Activated T-helper 1 cell treated with anti-CD3 and anti-CD28 coated beads, Interleukin-2, amount 50 U/mL, for 16 hours (primary cell): ENCODE measurements at places on chromosomes 11 and 22.

GRCh38 chr11:46696212-46696558, 4.2 kb downstream of the ARHGAP1 start:
- DNase-seq = no peak

DNA sequence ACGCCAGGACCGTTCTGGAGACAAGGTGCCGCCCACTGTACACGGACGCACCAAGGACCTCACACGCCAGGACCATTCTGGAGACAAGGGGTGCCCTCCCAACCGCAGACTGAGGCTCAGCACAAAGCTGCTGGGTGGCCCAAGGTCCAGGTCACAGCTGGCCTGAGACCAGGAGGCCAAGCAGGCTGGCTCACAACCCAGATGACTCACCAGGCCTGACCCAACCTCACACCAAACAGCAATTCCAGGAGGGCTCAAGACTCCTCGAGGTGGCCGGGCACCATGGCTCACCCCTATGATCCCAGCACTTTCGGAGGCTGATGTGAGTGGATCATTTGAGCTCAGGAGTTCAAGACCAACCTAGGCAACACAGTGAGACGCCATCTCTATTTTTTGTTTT, 14.8 kb downstream of the BRD1 start:
- no peak for DNase-seq

- no peak for DNase-seq
Observed at GRCh38 chr22:24231706-24232105, 13.2 kb downstream of the GGT5 start.

DNA sequence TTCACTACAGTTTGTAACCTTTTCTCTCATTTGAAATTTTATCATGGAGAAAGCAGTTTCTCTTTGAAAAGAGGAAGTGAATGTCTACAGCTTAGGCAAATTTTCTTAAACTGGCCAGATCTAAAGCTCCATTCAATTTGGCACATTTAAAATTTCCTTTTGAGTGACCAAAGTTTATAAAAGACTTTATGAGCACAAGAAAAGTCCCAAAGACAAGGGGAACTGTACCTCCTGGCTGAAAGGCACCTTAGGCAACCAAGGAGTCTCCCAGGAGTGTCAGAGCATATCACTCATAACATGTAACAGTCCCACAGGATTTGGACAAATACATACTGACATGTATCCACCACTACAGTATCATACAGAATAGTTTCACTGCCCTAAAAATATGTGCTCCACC, 41.3 kb downstream of the NARS2 start:
- no peak for DNase-seq

DNA sequence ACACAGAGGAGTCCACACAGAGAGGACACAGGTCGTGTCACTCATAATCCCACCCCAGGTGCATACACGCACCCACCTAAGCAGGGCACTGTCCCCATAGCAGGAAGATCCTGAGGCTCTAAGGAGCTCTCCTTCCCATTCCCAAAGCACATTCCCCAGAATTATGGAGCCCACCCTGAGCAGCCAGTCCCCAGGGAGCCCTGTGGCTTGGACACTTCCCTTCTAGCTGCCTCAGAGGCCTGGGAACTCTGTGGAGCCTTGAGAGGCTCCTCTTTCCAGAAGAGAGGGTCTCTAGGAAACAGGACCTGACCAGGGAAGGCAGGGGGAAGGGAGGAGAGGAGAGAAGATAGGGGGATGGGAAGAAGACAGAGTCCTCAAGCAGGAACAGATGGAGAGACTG, 29.8 kb downstream of the ARHGEF17 start:
- no peak for DNase-seq

DNA sequence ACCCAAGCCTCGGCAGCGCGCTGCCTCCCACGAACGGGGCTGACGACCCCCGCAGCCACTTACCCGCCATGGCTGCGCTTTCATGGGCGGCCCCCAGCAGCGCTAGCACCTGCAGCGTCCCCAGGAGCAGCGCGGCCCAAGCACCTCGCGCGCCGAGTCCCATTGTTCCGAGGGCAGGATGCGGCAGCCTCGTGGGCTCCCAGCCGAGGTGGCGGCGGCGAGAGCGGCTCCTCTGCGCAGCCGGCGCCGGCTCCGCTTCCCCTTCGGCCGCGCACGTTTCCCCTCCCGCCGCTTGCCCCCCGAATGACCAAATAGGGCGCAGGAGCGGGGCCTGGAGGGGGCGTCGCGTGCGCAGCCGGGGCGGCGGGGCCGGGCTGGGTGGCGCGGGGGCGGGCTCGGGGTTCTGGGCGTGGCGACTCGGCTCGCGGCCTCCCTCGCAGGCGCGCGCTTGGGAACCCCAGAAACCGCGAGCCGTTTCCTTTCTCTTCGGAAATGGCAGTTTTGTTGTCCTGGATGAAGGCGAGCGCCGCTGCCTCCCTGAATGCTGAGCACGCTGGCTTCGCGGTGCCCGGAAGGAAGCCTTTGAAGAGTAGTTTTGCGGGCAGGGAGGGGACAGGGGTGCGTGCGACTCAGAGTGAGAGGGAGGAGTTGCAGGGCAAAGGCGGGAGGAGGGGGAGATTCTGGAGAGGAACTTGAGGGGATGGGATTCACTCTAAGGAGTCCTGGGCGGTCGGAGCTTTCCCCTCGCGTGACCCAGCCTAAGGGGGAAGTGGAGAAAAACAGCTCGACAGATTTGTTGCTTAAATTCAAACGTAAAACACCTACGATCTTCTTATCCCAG, at the start of gene TMEM123:
Gene TMEM123, minus strand, starts transcription at position 305 of the 841 bp plus-strand sequence. Its CDS starts 142 bp downstream, at position 163.
- DNase-seq = peak; percentile 81

DNA sequence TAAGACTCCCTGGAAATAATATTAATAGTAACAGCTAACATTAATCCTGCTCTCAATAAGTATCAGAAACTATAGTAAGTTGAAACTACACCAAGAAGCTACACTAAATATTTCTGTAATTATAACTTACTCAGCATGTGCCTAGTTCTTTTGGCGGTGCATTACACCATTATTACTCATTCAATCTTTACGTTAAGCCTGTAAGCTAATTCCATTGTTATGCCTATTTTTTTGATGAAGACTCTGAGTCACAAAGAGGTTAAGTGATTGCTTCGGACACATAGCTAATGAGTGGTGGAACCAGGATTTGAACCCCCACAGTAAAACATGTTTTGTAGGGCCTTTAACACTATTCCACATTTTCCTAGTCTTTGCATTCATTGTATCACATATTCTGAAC, 111.6 kb downstream of the RASSF10 start:
- DNase-seq = no peak

DNA sequence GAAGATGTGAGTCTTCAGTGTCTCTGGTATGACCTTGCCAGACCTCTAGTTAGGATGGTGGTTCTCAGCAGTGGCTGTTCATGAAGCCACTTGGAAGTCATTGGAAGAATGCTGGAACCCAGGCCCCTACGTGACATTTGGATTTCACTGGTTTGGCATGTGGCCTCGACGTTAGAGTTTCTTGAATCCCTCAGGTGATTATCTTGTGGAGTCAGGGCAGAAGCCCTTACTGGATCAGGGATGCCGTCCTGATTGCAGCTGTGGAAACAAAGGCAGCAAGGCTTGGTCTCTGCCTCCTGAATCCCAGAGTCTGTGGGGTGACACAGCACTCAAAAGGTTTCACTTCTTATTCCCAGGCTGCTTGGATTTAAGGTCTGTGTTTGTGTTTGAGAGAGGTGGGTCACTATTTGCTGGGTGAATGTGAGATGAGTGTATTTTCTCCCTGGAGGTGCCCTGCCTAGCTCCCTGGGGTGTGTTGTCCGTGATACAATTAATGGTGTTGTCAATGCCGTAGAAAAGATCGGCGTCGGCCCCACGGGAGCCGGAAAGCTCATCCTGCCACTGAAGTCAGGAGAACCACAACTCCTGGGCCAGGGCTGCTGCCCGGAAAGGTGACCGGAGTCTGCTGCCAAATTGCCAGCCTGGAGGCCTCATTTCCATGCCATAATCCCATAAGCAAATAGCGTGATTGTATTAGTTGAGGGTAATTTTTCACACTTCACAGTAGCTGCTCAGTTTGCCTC, 939.0 kb downstream of the BRD1 start:
- DNase-seq = no peak

- peak; percentile 24 for DNase-seq
Observed at GRCh38 chr22:39003165-39003638, 10.9 kb upstream of the APOBEC3C start.

GRCh38 chr11:35144136-35144741, 5.3 kb downstream of the CD44 start:
- DNase-seq = peak; percentile 39

GRCh38 chr11:104653407-104653806, 244.9 kb downstream of the CASP12 start:
- no peak for DNase-seq

DNA sequence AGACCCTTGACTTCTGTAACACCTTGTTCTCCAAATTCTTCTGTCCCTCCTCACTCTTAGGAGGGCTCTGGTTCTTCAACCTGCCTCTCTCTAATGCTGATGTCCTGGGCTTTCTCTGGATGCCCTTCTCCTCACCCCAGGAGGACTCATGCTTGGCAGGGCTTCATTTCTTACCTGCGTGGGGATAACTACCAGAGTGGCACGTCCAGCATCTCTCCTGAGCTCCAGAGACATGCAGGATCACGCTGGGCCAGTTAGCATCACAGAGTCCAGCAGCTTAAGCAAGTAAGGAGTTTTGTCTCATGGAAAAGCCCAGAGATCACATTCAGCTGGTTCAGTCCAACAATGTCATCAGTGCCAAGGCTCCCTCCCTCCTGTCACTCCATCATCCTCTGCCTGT, 36.4 kb downstream of the RTL6 start:
- no peak for DNase-seq

DNA sequence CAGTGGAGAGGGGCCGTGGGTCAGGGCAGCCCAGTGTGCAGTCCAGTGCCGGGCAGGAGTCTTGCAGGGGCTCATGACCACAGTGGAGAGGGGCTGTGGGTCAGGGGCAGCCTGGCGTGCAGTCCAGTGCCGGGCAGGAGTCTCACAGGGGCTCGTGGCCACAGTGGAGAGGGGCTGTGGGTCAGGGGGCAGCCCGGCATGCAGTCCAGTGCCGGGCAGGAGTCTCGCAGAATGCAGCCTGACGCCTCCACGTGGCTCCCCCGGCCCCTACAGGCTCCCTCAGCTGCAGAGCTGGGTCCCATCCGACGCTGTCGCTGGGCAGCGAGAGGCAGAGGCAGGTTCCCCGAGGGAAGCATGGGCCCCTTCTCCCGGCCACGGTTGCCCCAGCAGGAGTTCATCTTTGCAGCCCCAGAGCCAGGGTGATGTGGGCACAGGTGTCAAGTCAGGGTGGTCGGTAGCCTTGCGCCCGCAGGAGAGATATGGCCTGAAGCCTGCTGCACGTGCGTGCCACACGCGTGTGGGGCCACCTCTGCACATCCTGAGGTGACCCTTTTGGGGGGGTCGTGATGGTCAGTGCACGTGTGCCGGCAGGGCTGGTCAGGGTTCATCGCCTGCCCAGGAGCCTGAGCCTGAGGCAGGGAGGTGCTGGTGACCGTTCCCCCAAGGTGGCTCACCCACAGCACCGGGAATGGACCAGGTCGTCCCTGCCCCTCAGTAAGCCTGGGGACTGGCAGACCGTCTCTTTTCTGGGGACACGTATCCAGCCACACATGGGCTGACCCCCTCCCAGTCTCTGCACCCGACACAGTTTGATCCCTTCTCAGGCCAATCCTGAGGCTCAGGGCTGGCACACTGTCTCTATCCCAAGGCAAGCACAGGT, 2.9 kb downstream of the IFITM5 start:
- DNase-seq = peak; percentile 3

- DNase-seq = no peak
Observed at GRCh38 chr22:33112580-33112979, 54.4 kb upstream of the SYN3 start.

GRCh38 chr11:33642461-33643166, 58.0 kb downstream of the C11orf91 start:
- no peak for DNase-seq

- no peak for DNase-seq
Observed at GRCh38 chr11:15558513-15559181, 443.9 kb downstream of the INSC start.

DNA sequence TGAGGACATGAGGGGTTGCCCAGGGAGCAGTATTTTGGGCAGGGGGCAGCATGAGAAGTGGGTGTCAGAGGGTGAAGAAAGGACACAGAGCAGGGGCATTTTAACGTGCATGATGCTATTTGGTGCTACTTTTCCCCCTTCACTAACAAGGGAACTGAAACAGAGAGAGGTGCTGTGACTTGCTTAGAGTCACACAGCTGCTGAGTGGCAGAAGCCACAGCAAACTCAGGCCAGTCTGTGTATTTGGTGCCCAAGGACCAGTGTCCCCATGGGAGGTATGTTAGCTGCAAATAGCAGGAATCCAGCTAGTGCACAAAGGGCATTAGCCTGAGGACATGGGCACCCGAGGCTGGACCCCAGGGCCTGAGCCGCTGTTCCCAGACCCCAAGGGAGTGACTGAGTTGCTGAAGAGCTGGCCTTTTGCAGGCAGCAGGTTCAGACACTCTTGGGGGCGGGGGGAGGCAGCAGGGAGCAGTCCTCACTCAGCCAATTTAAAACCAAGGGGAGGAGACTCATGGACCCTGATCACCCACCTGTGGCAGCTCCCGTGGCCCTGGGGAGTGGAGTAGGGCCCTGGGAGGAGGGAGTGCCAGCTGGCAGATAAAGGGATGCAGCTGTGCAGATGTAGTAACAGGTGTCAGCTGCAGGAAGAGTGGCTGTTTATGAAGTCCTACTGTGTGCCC, 14.6 kb downstream of the PARVG start:
- DNase-seq = no peak

- DNase-seq = no peak
Observed at GRCh38 chr11:62724171-62724570, 3.1 kb downstream of the HNRNPUL2 start.

- DNase-seq = no peak
Observed at GRCh38 chr11:10906521-10906920, 48.7 kb upstream of the ZBED5 start.

- peak; percentile 22 for DNase-seq
Observed at GRCh38 chr22:44664149-44664548, 37.9 kb upstream of the PRR5 start.

- DNase-seq = no peak
Observed at GRCh38 chr11:57133366-57134038, 48.3 kb upstream of the LRRC55 start.

- no peak for DNase-seq
Observed at GRCh38 chr11:41245704-41246398, 213.6 kb downstream of the LRRC4C start.

DNA sequence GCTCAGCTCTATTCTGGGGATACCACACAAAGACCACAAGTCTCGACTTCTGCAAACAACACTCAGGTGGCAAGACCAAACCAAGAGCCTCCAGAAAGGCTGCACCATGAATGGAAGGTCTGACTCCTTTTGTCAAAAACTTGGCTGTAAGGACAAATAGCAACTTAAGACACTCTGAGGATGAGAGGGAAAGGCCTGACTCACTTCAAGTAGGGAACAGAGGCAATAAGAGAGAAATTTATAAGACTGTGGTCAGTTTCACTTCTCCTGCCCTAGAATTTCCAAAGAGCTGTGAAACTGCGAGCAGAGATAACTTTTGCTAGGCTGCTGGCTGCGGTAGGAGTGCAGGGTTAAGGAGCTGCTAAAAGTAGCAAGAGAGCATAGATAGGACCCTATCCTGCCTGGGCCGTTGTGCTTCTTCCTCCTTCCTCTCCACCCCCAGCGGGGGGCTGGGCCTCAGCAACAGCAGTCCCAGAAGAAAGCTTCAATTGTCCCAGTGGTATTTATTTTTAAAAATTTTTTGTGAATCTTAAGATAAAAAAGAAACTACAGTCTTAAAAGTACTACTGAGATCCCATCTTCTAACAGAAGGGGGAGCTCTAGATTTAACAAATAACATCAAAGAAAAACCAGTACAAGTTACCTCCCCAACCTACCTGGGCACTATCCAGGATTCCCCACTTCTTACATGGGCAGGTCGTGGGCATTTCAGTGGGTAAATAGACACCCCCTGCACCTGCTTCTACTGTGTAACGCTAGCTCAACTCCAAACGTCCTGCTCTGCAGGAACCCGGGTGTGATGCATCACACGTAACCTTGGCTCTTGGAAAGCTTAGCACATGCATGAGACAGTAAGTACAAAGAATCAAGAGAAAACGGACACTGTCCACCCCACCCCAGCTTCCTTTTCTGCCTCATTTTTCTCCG, 66.4 kb downstream of the SGSM3 start:
- no peak for DNase-seq
